Right cardiac atrium (tissue), 5 donors: ENCODE measurements at places on chromosomes 5 and 9. TPM values are rescaled to one million over a fixed set of nuclear protein-coding genes. Genes with fewer than 3 reads are reported as not detected.

The TMEM171 gene
- total RNA-seq, result not detected

The DEPDC1B gene
- 0.54 TPM for total RNA-seq

DNA sequence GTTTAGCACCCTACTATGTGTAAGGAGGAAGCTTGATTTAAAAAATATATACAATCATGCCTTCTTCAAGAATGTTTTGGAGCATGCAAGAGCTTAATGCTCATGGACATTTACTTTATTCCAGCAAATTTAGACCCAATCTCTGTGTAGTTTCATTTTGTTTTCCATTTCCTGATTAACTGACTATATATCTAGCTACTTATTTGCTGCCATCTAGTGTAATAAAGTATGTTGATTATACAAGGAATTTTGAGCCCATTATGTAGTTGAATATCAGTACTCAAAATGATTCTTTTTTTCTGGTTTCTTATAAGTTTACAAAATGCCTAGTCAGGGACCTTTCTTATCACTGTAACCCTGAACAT is 100.0 kb upstream of the CCDC152 start:
- DNase-seq, result no peak

DNA sequence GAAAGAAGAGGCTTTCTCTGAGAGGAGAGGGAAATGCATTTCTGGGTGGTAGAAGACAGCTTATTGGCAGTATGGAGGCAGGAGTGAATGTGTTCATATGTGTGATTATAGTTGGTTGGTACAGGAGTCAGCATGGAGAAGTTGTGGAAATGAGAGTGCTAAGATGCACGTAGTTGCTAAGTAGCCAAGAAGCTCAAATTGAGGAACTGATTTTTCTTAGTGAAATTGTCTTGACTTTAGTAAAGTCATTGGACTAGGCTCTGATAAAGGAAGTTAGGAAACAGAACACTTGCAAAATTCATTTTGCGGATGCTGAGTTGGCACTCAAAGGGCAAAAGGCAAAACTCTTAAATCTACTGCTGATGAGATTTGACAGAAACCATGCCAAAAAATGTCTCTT is 158.9 kb upstream of the VCAN start:
- no peak for DNase-seq

GRCh38 chr5:163624431-163624830 is 119.0 kb downstream of the MAT2B start:
- no peak for DNase-seq

- DNase-seq, result no peak
These were observed 85.0 kb downstream of the FSTL4 start for GRCh38 chr5:133527311-133527710.

DNA sequence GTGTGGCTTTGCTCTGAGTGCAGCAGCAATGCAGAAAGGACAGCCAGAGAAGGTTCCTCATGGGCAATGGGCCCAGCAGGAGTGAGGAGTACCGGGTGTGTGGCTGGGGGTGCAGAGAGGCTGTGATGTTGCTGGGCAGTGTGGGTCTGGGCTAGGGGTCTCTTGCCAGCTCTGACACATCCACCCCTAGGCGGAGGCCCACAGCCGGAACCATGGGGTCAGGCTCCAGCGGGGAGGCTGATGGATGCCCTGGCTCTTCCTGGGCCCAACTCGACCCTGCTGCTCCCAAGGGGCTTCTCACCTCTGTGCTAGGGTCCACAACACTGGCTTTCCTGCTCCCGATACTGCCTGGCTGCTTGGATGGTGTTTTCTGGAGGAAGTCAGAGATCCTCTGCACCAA is 19.9 kb downstream of the TBC1D9B start:
- DNase-seq, result no peak

DNA sequence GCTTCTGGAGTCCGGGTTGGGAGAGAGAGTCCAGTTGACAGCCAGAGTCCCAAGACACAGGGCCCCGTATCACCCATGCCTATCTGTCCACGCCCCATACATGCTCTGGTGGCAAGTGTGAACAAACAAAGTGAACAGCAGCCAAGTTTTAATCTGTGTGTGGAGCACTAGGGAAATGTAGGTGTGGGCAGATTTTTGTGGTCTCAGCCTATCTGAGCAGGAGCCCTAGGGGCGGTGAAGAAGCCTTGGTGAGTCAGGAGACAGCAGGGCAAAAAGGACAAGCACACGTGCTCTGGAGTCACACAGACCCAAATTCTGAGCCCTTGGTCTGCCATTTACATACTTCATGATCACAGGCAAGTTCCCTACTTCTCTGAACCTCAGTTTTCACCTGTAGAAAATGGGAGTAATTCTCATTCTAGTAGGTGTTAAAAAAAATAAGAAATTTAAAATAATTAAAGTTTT is 23.2 kb downstream of the EGR1 start:
- DNase-seq, result no peak

The NINJ1 gene
- 62.6 TPM for total RNA-seq
